Activated CD4-positive, alpha-beta T cell treated with anti-CD3 and anti-CD28 coated beads, Interleukin-2, amount 10 ng/mL, durations not matched to agents 24 days and 14 days (primary cell): ENCODE measurements at places on chromosomes 12 and 14.

- DNase-seq, result no peak
Observed at GRCh38 chr14:80627745-80628144, 313.8 kb downstream of the CEP128 start.

DNA sequence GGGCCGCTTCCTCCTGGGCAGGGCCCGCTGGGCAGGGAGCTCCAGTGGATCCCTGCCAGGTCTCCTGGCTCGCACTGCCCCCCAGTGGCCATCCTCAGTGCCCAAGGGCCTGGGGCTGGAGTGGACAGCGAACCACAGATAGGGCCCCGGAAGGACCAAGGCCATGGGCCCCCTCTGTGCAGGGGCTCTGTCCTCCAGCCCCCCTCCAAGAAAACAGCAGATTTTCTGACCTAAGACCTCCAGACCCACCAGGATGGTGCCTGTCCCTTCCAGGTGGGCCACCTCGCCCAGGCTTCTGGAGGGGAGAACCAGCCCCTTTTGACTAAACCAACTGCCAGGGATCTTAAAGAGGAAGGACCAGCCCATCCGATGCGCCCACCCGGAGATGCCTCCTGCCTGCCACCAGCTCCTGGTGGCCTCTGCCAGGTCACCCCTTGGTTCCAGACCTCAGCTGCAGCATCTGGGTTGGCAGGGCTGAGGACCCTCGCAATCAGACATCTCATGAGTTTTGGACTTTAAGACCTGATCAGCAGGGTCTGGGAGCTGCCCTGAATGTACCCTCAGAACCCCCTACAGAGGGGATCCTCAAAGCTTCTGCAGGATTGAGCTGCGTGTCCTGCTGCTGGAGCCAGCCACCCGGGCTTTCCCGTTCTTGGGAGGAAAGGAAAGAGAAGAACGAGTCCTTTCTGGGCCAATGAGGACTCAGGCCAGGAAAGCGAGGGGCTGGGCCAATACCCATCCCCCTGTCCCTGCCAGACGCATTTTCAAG lies 325.8 kb upstream of the DIO3 start:
- DNase-seq, result peak; percentile 72

DNA sequence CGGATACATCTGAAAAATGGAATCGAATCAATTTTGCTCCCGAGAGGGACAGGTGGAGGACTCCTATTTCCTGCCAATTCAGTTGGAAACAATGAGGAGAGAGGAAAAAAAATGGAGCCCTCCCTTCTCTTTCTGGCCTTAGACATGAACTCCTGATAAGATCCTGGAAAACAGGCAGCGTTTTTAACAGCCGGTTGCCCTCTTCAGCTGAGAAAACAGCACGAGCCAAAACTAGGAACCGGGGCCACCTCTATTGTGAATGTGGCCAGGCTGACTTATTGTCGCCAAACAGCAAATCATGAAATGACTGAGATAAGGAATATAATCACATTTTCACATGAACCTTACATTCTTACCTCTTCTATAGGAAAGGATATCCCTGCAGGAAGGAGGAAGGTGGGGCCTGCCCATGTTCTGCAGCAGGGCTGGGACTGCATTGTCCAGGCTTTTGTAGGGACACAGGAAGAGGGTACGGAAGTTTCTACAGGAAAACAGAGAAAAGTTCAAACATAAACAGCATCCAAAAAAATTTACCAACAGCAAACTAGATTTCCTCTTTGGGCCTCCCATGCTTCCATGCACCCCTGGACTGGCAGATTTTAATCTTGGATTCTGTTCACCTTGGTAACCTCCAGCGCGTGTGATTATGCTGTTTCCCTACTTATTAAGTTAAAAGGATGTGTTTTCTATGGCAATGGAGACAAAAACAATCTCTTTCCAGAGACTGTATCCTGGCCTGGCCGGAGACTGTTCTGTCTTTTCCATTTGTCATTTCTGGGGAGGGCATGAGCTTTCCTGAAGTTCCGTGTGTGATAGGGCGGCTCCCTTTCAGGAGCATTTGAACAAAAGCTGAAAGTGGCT lies 29.0 kb upstream of the ELK3 start:
- no peak for DNase-seq

DNA sequence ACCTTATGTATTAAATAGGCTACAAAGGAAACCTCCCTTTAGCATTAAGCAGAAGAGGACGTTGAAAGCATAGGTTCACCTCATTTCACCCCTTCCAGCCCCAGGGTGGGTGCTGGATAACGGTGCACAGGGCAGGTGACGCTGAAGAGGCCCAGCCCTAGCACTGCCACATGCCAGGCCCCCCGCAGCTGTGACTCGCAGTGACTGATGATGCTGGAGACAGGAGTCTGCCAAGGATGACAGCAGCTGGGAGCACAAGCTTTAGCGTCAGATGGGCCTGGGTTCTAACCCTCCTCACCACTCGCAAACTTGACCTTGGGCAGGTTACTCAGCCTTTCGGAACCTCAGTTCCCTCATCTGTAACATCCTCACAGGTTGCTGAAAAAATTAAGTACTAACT lies 76.7 kb downstream of the TBK1 start:
- no peak for DNase-seq

DNA sequence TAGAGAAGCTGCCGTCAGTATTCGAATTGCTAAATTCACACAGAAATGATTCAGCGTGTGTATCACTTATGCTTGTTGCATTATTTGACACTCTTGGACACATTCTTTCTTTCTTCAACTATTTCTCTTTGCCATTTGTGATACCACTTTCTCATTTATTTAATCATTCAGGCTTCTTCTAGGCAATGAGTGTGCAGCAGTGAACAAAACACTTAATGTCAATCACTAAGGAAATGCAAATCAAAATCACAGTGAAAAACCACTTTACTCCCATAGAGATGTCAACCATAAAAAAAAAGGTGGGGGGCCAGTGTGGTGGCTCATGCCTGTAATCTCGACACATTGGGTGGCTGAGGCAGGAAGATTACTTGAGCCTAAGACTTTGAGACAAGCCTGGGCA lies 214.6 kb downstream of the FLRT2 start:
- no peak for DNase-seq

DNA sequence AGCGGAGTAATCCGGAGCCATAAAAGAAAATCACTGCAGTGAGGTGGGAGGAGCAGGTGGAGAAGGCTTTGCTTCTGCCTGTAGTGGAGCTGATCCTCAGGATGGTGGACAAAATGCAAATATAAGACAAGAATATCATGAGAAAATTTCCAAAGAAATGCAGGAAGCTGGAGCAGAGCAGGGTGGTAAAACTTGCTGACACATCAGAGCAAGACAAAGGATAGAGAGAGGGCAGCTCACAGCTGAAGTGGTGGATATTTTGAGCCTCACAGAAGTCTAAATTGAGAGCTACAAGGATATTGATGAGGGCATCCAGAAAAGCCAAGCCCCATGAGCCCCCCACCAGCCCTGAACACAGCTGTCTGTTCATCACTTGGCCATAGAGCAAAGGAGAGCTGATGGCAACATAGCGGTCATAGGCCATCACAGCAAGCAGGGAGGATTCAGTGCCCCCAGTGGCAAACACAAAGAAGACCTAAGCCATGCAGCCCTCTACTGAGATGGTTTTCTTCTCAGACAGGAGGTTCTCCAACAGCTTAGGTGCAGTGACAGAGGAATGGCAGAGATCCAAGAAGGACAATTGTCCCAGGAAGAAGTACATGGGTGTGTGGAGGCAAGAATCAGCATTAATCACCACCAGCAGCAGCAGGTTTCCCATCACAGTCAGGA lies 30.0 kb upstream of the ANP32D start:
- no peak for DNase-seq
